ENCODE measurements at places on chromosomes 11 and 22.

DNA sequence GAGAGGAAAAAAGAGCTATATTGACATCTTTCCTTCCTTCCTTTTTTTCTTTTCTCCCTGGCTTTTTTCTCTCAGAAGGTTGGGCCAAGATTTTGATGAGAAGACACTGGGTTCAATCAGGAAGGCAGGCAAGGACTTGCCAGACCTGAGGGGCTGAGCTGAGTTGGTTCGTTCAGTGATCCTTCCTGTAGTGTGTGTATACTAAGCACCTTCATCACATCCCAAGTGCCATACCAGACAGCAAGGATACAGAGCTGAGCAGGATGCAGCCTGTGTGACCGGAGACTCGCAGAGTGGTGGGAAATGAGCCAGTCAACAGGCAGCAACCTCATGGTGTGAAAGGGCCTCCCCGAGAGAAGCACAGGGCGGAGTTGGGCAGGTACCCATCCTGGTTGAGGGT lies 95.5 kb downstream of the SPON1 start:
- no peak for DNase-seq

DNA sequence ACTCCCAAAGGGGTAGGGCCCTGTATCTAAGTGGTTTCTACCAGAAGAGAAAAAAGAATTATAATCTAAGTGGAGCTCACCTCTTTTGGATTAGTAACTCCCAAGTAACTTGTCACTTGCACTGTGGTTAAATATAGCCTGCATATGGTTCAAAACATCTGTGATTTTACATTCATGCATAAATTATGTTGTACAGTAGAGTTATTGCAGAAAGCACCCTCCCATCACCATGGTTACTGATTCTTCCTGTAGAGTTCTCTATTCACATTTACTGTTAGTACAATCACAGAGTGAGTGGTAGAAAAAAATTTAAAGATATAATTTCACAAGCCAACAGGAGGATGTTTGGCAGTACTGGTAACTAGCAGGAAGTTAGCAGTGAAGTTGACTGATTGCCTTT lies 80.4 kb downstream of the LRRC4C start:
- DNase-seq = peak; percentile 4

GRCh38 chr22:40199852-40200251 lies 22.1 kb downstream of the TNRC6B start:
- DNase-seq = no peak

- no peak for DNase-seq
Observed at GRCh38 chr22:36569999-36570398, 41.0 kb upstream of the EIF3D start.

DNA sequence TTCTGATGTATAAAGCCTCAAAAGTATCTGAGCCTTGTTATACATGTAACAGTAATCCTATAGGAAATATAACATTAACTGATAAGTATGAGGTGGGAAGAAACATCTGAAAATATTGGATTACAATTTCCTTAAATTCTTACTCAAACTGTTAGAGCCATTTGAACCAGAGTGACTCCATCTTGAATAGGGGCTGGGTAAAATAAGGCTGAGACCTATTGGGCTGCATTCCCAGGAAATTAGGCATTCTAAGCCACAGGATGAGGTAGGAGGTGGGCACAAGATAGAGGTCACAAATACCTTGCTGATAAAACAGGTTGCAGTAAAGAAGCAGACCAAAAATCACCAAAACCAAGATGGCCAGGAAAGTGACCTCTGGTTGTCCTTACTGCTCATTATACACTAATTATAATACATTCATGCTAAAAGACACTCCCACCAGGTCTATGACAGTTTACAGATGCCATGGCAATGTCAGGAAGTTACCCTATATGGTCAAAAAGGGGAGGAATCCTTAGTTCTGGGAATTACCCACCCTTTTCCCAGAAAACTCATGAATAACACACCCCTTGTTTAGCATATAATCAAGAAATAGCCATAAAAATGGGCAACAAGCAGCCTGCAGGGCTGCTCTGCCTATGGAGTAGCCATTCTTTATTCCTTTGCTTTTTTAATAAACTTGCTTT lies 114.9 kb downstream of the PGR start:
- DNase-seq = peak; percentile 47

DNA sequence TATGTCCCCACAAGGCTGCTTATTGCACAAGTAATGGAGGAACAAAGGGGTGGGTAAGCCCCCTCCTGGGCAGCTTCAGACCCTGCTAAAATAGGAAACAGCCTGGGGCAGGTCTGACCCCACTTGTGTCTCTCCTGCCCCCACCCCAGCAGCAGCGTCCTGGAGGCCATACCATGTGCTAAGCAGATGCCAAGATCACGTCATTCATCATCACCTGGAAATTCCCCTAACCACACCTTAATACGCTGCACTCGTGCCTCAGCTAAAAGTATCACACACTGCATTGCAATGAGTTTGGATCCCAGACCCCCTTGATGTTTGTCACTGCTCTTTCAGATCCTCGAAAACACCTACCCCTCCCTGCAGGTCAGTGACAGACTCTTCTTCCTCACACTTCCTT lies 27.8 kb upstream of the GGTLC2 start:
- DNase-seq = no peak

GRCh38 chr22:49810363-49811019 lies 17.2 kb downstream of the BRD1 start:
- peak; percentile 4 for DNase-seq

All from OCI-M1 (cell line).